ENCODE measurements at places on chromosomes 4 and X.

- no peak for DNase-seq
These were observed 197.6 kb upstream of the FAM9B start for GRCh38 chrX:9231491-9231890.

DNA sequence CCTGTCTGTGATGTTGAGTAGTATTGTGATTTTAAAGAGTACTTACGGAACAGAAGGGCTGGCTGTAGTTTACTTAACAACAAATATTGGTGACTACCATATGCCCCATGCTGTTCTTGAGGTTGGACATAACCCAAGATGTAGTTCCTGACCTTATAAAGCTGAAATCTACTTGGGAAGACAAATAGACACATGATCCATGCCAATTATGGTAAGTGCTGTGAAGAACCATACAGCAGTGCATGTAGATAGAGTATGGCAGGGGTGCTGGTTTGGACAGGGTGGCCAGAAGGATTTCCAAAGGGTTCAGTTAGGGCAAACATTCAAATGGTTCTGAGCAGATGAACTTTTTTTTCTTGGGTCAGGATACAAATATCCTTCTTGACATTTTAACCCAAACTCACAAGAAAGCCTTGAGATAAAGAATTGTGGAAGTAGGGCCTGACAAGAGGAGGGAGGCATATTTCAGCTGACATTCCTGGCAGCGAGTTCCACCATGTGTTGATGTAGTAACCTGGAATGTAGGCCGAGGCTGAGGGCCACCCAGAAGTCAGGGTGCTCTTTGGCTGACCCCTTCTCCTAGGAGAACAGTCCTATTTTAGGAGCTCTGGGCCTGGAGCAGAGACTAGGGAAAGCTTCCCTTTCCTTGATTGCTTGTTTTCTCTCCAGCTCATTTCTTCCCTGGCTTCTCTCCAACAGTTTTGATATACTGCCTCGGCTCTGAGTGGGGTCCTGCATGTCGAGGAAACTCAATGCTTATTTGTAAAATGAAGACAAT lies 74.2 kb downstream of the FREM3 start:
- DNase-seq: no peak

DNA sequence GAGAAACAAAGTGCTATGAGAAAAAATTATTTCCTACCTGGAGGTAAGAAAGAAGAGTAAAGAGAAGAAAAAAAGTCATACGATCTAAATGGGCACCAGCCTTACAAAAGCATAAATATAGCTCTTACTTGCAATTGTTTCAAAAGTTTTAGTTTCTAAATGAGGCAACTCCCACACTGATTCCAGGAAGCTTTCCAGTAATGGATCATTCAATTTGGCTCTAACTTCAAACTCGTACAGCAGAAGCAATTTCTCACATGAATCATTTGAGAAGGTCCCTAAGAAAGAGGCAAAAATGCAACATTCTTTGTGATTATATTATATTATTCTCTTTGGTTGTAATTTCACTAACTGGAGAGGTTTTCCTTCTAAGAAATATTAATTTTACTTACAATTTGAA lies 109.9 kb downstream of the DLG3 start:
- no peak for DNase-seq

- no peak for DNase-seq
These were observed 155.2 kb downstream of the ZNF330 start for GRCh38 chr4:141375855-141376254.

DNA sequence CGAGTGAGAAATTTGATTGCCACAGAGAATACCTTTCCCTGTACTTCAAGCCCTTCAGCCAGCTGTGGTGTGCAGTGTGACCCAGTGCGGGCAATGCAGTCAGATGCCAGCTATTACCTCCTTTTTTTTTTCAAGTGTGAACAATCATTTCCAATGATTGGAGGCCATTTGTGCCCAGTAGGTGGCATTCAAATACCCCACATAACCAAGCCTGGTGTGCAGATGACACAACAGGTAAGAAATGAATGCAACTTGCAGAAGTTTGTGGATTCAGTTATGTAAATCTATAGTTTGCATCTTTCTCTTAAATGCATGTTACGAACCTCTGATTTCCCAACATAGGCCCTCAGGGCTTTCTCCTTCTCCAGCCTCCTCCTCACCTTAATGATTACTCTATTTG lies 98.0 kb downstream of the CLCN4 start:
- no peak for DNase-seq

- no peak for DNase-seq
These were observed 146.8 kb downstream of the KLHL4 start for GRCh38 chrX:87664381-87664780.

GRCh38 chr4:152104356-152104755 lies 343.5 kb upstream of the GATB start:
- no peak for DNase-seq

DNA sequence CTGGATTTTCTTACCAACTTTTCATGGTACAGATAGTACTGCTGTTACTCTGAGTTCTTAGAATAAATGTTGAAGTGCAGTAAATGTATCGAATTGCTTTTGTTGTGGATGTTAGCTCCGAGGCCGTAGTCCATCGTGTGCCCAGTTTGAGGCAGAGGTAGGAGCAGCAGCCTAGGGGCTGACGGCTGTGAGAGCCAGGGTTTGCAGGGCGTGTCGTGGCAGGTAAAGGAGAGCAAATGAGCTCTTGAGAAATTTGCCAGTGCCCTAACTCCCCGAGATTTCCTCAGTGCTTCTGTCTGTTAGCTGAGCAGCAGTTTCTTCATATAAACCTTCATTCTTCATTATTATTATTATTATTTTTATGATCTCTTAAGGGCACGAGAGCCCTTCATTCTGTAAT lies 21.6 kb downstream of the PRIMPOL start:
- DNase-seq: no peak

GRCh38 chrX:104854790-104855340 lies 288.9 kb downstream of the IL1RAPL2 start:
- DNase-seq: no peak

GRCh38 chr4:62940229-62940628 lies 1469.0 kb downstream of the TECRL start:
- DNase-seq: no peak

DNA sequence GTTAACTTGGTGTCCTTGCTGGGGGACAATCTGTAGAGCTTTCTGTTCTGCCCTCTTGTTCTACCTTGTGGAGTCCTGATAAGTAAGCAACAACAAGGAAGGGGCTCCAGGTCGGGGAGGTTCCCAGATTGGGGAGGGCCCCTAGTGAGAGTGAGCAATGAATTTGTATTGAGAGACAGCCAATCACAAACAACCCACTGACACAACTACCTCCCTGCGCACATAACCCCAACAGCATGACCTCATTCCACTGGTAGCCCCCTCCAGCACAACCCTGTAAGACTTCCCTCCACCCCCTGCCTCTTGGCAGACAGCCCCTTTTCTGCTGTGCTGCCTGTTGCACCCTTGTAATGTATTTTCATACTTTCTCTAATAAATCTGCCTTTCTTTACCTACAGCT lies 19.7 kb upstream of the PNPLA4 start:
- DNase-seq: no peak

DNA sequence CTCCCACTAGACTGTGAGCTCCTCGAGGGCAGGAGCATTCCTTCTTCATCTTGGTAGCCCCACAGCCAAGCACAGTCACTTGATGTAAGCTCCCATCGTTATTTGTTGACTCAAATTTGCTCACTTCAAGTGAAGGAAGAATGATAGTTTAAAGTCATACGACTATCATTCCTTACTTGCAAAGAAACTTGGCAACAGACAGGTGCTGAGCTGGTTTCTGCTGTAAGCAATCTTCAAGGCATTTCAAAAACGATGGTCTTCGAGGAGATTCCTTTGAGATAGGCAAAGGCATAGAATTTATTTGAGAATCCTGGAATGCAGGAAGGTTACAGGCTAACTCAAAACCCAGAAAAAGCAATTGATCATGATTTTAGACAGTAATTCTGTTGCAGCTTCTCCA lies 64.8 kb downstream of the QDPR start:
- DNase-seq: no peak

GRCh38 chr4:11158971-11159370 lies 269.7 kb downstream of the HS3ST1 start:
- DNase-seq: no peak

- no peak for DNase-seq
These were observed 14.0 kb upstream of the CHM start for GRCh38 chrX:86061407-86061806.

DNA sequence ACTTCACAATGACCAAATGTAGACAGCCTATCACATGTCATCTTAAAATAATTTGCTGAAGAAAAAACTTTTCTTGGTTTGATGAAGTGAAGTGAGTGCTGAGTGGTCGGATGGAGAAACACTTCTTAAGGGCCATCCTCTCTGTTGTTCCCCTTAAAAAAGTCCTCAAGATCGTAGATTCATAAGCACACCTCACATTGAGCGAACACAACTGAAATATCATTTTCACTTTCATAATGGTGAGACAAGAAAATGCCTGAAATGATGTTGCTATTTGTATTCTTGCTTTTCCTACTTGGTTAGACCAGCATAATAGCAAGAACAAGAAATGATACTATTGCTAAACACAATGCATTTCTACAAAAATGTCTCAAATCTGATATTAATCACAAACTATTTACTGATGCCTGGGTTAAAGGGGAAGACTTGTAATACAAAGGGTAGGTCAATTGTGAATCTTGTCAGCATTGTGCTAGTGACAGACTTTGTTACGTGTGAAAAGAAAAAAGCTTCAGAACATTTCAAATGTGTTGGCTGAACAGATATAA lies 305.6 kb upstream of the NR3C2 start:
- DNase-seq: no peak

GRCh38 chrX:135480076-135480475 lies 40.4 kb upstream of the INTS6L start:
- no peak for DNase-seq

DNA sequence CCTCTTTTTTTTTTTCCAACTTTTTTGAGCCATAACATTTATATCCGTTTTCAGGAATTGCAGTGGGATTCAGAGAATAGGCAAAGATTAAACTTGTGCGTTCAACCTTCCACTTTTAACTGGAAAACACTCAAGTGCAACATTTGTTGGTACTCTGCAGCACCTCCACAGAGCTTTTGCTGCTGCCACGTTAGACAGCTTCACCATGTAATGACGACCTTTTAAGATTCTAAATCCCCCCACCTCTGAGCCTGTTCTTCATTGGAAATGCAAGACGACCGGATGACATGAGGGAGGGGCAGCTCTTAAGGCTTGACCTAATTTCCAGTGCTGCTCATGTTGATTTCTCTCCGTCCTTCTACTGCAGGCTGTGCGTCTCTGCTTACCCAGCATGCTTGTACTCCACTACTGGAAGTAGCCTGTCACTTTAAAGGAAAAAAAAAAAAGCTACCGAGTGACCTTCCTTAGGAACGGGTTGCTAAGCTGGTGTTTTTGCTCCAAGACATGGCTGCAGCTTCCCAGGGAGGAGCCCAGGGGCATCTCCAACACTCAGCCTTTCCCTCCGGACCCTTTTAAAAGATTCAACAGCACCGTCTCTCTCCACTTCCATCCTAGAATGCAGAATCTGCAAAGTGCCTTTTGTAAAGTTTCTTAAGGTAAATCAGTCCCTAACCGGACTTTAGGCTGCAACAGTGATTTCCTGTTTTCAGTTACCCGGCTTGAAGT lies at the start of gene CC2D2A:
Gene CC2D2A, plus strand, starts transcription at position 481 of the 726 bp plus-strand sequence. CDS start 6,051 bp downstream, outside the sequence.
- DNase-seq: no peak

DNA sequence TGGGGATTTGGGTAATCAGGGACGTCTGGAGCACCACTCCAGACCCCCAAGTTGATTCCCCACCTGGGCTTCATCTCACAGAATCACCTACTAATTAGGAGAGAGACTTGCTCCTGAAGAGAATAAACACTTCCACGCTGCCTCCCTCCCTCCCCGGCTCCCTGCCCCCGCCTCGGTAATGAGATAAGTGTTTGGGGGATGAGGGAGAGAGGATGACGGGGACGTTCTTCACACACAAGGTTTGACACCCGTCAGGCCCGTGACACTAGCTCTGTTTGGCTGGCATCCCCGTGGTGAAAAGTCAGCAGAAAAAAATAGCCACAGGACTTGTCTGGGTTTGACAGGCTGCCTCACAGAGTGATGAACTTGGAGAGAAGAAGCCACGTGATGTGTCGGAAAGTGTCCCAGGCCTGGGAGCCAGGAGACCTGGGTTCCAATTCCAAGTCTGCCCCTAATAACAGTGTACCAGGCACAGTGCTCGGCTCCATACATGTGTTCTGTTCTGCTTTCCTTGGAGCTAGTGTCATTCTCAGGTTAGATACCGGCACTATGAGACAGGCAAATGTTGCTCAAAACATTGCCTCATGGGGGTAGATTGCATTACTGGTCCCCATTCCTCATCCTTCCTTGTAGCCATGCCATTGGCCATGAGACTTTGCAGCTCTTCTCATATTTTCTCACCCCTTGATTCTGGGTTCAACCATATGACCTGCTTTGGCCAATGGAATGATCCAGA lies 578.0 kb downstream of the BCOR start:
- no peak for DNase-seq

- DNase-seq: no peak
These were observed 340.7 kb upstream of the HS3ST1 start for GRCh38 chr4:11769434-11769833.

DNA sequence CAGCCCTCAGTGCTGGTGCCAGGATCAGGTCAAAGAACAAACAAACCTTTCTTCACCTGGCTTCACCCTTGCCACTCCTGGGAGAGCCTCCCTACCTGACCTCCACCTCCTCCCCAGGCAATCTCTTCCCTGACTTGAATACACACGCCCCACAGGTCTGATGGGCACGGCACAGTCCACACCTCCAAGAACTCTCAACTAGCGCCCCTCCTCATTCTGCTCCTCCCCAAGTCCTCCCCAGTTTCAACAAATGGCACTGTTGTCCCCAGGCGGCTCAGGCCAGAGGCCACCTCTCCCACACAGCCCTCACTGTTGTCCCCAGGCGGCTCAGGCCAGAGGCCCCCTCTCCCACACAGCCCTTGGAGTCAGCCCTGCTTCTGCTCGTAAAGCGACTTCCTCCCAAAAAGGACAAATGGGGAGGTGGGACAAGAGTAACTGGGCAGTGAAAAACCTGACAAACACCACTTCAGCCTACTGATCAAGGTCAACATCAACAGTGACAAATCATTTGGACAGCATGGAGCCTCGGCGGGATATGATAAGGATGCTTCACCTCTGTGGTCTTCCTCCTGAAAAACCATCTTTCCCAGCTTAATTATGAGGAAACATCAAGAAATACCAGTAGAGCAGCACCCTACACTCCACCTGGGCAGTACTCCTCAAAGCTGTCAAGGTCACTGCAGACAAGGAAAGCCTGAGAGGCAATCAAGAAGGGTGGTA lies 2.9 kb downstream of the LETM1 start:
- no peak for DNase-seq

DNA sequence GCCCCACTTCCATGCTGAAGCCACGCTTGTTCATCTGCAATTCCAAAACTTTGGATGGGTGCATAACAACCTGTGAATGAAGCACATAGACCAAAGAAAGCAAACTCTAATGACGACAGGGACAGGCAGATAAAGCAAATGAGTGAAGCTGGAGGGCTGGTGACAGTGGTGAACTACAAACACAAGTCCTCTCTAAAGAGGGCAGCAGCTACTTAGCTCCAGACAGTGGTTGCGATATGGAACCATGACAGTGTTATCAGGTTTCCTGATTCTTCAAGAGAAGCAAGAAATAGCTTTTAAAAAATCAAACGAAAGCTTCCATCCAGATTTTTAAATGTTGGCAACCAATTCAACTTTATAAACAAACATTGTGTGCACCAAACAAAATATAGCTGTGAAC lies 23.8 kb downstream of the NOX1 start:
- no peak for DNase-seq

- no peak for DNase-seq
These were observed 1.7 kb upstream of the SPARCL1 start for GRCh38 chr4:87530868-87531267.
